Thoracic aorta (tissue), 2 donors: ENCODE measurements at places on chromosomes 5 and 9. TPM values are rescaled to one million over a fixed set of nuclear protein-coding genes. Genes with fewer than 3 reads are reported as not detected.

OLFML2A gene
- 5.4 TPM for total RNA-seq

DNA sequence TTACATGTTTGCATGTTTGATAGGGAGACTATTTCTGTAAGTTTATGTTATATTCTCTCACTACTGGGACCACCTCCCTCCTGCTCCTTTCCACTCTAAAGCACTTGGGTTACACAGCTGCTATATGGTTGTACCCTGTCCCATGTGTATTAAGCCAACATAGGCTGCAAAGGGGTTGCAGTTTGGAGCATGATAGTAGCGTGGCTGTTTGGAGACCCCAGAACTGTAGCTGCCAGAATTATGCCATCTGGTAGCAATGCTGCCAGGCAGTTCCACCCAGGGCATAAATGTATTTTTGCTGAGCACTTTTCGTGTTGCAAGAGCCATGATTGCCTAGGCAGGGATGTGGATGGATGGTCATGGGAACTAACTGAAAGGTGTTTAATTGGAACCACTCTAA lies 81.8 kb downstream of the CNTLN start:
- DNase-seq = no peak

CKMT2 gene
- total RNA-seq = 20.6 TPM

- DNase-seq = no peak
Observed at GRCh38 chr5:16600946-16601345, 15.9 kb downstream of the RETREG1 start.

- DNase-seq = no peak
Observed at GRCh38 chr5:158473016-158473635, 614.2 kb upstream of the CLINT1 start.
